ENCODE measurements at places on chromosomes 2 and 18. TPM values are rescaled to one million over a fixed set of nuclear protein-coding genes. Genes with fewer than 3 reads are reported as not detected.
A peak's percentile ranks its signal among the peaks of the same experiment; 100 is the strongest.

DNA sequence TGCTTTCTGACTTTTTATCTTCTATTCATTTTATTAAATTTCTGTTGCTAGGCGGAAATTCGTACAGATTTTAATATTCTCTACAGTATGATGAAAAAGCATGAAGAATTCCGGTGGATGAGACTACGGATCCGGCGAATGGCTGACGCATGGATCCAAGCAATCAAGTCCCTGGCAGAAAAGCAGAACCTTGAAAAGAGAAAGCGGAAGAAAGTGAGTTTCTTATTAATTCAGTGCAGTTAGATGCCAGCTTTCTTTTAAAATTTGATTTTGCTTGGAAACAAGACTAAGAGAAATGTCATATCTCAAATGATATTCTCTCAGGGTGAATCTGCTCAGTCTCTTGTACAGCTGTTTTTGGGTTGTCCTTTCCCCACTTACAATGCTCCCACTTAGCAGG lies 84.3 kb downstream of the MGAT5 start:
- DNase-seq, result no peak

DNA sequence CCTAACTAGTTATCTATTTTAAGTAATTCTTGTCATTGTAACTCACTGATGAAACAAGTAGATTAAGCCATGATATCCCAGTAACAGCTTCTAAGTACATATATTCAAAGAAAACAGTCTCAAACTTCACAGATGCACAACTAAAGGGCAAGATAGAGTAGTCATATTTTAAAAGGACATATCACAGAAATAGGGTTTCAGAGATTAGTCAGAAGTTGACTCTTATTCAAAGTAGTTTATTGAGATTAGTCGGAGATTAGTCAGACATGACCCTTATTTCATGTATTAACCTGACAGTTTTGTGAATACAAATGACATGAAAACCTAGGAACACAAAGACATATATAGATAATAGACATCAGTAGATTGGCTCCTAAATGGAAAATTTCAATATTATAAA lies 15.9 kb upstream of the CHAC2 start:
- no peak for DNase-seq

GRCh38 chr2:37600735-37601134 lies 70.7 kb downstream of the CDC42EP3 start:
- DNase-seq, result no peak

DNA sequence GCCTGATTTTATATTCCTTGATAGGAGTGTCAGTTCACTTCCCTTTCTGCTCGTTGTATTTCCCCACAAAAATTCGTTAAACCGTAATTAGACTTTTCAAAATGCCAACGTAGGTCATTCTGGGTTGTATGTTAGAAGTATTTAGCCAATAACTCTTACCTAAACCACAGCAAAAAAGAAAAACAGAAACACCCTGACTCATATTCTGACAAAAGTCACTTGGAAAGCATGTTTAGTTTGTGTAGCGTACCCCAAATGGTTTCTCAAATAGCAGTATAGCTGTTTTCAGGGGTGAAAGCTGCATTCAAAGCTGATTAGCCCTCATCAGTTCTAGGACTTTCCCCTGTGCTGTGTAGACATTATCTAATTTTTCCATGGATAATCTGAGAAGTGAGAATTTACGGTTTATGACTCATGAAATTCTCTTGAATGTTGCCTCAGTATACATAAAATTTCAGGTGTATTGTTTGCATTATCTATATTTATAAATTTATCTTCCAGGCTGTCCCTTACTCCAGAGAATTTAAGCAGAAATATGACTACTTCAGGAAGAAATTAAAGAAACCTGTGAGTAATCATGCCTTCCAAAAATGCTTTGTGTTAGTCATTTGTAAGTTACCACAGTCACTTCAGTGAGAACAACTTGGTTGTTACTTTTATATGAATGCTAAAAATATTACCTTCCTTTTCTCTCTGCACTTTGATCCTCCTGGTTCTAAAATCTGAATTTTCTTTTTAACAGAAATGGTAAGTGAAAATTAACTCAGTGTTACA lies 264.9 kb downstream of the ALPK2 start:
- DNase-seq, result no peak

DNA sequence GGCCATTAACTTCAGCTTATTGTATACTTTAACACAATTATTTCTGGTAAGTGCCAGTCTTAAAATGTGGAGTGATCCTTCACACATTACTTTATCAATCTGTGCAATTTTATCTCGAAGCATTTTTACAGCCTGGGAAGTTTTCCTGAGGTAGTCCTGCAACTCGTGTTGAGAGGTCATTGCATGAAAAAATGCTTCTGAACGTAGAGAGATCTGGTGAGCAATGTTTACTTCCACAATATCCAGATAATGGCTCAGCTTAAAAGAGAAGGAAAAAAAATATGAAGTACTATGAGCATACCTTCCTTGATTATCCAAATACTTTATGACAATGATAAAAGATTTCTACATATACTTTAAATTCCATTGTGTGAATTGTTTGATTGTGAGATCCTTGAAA lies 57.0 kb downstream of the VPS54 start:
- no peak for DNase-seq

- no peak for DNase-seq
These were observed 607.3 kb downstream of the ERBB4 start for GRCh38 chr2:211931314-211931713.

DNA sequence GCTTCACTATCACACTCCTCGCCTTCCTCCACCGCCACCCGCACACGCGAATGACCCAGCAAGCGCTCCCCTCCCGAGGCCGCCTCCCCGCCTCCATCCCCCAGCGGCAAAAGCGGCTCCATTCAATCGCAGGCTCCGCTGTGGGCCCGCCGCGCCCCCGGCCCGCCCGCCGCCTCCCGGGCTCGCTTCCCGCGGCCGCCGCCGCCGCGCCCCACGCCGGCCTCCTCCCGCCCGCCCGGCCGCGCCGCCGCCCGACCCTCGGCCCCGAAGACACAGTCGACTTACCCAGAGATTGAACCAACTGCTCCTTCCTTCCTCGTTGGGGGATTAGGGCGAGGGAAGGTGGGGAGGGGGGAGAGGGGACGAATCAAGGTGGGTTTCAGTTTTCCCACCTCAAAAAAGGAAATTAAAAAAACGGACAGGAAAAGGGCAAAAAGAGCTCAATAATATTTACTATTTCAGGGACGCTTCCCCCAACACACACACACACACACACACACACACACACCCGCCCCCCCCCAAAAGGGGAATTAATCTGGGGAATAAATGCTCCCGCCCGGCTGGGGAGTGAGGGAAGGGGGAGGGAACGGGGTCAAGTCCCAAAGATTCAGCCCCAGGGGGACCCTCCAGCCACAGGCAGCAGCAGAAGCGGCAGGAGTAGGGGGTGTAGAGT lies 743 bp downstream of the XPO1 start:
- DNase-seq, result no peak

DNA sequence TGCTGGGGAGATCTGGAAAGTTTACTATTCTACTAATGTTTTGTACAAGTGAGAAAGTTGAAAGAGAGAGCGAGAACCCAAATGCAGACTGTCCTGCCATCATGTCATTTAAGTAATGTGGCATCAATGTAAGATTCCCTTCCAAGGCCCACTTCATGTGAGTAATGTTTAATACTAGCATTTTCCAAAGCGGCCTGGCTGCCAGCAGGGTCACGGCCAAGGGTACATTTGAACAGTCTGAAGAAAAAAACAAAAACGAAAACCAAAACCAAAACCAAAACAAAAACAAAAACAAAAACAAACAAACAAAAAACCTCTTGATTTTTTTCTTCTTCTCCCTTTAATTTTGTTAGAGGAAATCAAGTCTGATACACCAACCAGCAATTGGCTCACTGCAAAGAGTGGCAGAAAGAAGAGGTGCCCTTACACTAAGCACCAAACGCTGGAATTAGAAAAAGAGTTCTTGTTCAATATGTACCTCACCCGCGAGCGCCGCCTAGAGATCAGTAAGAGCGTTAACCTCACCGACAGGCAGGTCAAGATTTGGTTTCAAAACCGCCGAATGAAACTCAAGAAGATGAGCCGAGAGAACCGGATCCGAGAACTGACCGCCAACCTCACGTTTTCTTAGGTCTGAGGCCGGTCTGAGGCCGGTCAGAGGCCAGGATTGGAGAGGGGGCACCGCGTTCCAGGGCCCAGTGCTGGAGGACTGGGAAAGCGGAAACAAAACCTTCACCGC lies 2.2 kb downstream of the HOXD10 start:
- peak; percentile 88 for DNase-seq

DNA sequence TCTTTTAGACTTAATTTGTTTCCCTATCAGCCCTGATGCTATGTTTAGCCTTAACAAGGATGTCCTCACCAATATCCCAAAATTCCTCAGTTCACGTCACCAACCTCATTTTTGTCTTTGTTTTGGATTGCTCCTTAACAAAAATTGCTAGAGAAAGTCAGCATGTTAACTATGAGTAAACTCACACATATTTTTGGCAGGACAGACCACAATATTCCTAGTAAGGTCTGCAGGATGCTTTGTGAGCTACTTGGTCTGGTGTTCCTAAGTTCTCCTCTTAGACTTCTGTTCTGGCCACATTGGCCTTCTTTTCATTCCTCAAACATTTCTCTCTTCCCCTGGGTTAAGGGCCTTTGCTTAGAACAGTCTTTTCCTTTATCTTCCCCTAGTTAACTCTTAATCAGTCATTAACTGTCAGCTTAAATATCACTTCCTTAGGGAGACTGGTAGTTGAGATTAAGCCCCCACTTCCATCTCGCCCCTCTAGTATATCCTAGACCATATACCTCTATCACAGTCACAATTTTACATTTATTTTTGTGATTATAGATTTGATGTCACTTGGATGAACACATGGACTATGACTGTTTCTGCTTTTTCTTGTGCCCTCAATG lies 116.2 kb downstream of the ADCYAP1 start:
- no peak for DNase-seq

- no peak for DNase-seq
These were observed 39.7 kb upstream of the NEDD4L start for GRCh38 chr18:58004317-58004716.

DNA sequence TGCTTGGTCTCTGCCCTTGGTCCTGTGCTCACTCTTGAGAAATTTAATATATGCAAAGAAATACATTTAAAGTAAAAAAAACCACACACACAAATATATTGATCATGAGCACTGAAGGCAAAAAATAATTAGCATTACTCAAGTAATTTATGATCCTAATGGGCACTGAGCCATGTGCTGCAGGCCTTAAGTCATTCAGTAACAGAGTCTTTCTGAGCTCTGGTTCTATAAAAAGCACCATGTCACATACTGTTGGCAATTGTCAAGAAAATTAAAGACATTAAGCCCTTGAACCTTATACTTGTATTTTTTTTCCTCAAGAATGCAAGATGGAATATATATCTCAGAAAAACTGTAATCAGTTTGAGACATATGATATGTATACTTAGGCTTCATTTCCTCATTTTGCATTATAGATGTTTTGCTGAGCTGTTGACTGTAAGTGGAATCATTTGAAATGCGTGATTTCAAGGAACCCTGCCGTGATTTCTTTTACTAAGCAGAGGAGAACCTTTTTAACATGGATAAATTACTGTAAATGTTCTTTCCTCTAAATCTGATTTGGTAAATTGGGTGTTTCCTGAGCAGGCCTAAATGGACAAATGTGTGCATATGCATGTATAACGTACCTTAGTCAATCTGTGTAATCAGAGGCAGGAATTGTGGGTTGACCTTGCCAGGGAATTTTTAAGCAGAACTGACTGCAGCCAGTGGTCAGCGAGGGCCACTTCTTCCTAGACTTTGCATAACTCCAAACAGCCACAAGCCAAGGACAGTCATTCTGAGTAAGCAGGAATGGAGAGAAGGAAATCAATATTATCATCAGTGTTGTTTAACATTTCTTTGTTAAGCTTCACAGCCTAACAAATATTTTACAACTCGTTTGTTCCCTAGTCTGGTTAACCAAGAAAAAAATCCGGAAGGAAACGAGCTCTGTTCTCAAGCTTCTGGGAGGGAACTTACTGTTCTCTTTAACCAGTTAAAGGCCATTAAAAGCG lies 191.5 kb upstream of the ATP5MC3 start:
- DNase-seq, result no peak

- peak; percentile 25 for DNase-seq
These were observed 45.9 kb downstream of the HS1BP3 start for GRCh38 chr2:20604951-20605381.

Gene ERMN
- not detected for total RNA-seq

Gene PROKR1
- total RNA-seq, result not detected

Gene MC2R
- not detected for total RNA-seq
